ENCODE measurements at places on chromosomes 4 and X. TPM values are rescaled to one million over a fixed set of nuclear protein-coding genes. Genes with fewer than 3 reads are reported as not detected.

Gene CNGA2
- total RNA-seq = not detected

DNA sequence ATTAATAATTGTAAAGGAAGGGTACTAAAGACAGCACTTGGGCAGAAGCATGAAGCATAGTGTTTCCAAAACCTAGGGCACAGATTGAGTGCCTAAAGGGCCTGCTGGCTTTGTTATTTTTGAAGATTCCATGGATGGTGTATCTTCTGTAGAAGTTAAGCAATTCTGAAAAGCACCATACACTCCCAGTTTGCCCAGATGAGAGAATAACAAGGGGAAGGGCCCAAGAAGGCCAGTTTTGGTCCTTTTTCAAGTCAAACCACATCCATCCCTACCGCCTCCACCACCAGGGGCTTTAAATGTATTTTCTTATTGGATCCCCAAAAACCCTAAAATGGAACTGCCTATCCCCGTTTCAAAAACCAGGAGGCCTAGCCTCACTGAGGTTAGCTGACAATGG is 17.2 kb downstream of the SCARB2 start:
- no peak for DNase-seq

Gene TBX22
- not detected for total RNA-seq

- DNase-seq = peak; percentile 97
Measured at GRCh38 chr4:110636680-110637407, 14.0 kb upstream of the PITX2 start.

DNA sequence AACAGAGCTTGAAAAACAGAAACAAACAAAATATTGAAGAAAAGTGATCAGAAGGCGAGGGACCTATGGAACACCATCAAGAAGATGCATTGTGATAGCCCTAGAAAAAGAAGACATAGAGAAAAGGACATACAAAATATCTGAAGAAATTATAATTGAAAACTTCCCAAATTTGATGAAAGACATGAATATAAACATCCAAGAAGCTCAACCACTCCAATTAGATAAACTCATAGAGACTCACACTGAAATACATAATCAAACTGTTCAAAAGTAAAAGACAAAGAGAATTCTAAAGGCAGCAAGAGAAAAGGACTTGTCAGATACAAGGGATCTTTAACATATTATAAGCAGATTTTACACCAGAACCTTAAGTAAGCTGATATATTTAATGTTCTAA is 869.8 kb downstream of the PCDH18 start:
- no peak for DNase-seq

Data from LHCN-M2 (cell line).